ENCODE measurements at places on chromosomes 7 and 10. TPM values are rescaled to one million over a fixed set of nuclear protein-coding genes. Genes with fewer than 3 reads are reported as not detected.
A peak's percentile ranks its signal among the peaks of the same experiment; 100 is the strongest.

Gene CFTR
- total RNA-seq: not detected

DNA sequence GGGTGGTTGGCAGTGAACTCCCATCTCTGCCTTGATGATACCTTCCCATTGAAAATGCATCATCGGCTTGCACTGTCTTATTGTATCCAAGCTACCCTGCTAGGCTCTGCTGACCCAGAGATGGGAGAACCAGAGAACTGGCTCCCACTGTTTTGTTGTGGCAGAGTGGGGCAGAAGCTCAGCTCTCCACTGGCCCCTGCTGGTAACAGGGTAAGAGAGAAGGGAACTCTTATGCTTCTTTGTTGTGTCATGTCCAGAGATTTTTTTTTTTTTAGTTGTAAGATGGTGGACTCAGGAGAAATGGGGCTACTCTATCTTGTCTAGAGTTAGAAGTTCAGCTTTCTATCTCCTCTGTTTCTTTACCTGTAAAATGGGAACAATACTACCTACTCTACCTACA is 100.5 kb upstream of the SDK1 start:
- peak; percentile 83 for DNase-seq

DNA sequence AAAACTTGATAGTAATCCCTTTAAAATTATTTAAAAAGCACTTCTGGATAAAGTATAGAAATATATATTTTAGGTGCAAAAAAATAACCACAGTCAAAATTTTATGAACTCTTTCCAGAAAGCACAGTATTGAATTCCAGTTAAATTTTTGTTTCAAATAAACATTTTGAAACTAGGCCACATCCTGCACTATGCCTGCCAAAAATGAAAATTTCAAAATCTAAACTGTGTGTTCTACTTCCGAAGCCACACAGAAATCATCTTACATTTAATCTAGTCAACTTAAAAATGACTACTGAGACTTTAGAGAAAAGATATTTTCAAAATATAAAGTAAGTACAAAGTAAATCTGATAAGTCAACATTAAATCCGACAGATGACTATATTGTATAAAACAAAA is 50.0 kb downstream of the MAGI2 start:
- no peak for DNase-seq

Gene COBL
- 0.81 TPM for total RNA-seq

GRCh38 chr7:70836946-70837345 is 295.0 kb upstream of the GALNT17 start:
- no peak for DNase-seq

Gene CCL26
- 18.3 TPM for total RNA-seq

DNA sequence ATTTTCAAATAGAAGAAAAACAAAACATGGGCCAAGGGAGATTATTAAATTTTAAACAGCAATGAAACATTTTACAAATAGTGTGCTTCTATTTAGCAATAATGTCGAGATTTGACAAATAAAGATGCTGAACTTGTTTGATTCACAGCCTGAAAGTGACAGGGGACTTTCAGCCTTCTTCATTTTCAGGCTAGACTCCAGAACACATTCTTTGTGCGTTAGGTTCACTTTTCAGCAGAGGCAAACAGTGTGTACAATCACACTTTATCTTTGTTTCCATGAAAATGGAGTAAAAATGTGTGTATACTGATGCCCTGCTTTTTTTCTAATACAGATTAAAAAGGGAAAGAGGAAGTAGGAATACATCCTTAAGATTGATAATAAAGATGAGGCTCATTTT is 35.6 kb downstream of the FAM171A1 start:
- no peak for DNase-seq

Measured in H4 (cell line).